Activated CD8-positive, alpha-beta T cell treated with anti-CD3 and anti-CD28 coated beads for 36 hours (primary cell): ENCODE measurements at places on chromosomes 6 and 20. TPM values are rescaled to one million over a fixed set of nuclear protein-coding genes. Genes with fewer than 3 reads are reported as not detected.

DNA sequence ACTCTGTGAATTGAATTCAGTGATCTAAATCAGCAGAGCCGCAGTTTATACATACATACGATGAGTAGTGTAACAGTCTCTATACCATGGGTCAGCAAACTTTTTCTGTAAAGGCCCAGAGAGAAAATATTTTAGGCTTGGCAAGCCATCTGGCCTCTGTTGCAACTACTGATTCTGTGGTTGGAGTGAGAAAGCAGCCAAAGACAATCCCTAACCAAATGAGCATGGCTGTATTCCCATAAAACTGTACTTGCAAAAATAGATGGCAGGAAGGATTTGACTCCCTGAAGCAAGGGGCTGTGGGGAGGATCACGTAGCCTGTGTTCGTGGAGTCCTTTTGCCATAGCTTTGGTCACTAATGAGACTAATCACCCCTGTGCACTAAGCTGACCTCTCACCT lies 17.9 kb upstream of the MOCS1 start:
- DNase-seq: no peak

- DNase-seq: peak; percentile 66
These were observed 17.6 kb upstream of the HLA-A start for GRCh38 chr6:29924731-29925130.

GRCh38 chr6:17033746-17034145 lies 68.1 kb upstream of the STMND1 start:
- no peak for DNase-seq

- no peak for DNase-seq
These were observed 126.9 kb downstream of the OR2B2 start for GRCh38 chr6:27785294-27785693.

DNA sequence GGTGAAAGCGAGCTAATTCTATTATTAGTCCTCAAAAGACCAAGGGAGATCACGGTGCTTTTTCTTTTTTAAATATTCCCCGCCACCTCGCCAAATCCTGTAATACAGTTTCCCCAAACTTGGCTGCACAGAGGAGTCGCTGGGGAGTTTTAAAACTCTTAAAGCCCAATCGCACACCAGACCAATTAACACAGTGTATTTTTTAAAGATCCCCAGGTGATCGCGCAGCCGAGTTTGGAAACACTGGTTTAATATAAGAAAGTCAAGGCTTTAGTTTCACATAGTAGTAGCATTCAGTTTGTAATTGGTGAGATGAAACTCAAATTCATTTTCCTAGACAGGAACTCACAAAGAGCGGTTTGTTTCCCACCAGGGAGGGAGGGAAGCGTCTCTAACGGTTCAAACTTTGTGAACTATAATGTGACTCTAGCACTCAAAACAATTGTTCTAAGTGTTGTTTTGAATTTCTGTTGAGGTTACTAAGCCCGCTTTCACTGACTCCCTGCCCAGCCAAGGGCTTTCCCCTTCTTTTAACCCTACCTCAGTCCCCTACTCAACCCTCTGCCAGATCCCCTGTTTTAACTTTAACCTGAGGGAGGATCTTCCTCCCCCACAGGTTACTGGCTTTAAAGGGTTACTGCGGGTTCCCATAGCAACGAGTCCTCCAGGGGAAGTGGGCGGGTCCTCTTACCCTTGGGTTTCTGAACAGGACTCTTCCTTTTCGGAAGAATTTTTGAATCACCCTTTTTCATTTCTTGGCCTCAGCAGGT lies 25.7 kb upstream of the BTBD3 start:
- DNase-seq: peak; percentile 65

DNA sequence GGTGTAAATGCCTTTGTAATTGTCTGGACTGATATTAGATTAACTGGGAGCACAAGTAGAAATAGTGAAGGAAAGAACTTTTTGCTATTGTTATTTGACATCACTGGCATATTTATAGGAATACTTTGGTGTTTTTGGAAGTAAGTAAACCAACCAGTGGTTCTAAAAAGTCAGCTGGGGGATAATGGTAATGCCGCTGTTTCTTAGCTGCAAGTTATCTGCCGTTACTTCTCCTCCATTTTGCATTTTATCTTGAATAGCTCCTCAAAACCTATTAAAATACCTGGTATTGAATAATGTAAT lies 3.8 kb downstream of the PTPN1 start:
- DNase-seq: no peak

DNA sequence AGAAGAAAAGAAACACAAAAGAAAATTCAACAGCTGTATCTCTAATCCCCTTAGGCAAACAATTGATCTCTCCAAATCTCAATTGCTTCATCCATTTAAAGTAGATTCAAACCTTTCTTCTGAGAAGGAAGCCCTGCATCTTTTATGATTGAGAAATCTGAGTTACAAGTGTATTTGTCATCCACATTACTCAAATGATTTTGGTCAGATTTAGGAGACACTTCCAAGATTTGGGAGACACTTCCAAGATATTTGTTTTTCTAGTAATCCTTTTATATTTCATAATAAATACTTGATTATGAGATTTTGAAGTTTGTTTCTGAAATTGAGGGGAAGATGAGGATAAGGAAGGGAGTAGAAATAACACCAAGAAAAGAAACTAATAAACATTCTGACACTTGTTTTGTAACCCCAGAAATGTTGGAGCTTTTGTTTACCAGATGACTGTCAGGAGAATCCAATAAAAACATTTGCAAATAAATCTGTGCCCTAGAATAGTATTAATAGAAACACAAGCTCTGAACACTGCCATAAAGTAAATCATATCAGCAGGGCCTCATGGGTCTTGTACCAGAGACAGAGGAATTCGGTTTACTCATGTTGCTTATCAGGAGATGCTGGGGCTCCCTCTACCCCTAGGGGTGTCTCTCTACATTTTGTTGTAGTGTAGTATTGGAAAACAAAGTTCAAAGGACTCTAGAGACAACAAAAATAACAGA lies 314.3 kb upstream of the NT5E start:
- no peak for DNase-seq

GRCh38 chr20:4605166-4605565 lies 116.5 kb upstream of the PRND start:
- no peak for DNase-seq

DNA sequence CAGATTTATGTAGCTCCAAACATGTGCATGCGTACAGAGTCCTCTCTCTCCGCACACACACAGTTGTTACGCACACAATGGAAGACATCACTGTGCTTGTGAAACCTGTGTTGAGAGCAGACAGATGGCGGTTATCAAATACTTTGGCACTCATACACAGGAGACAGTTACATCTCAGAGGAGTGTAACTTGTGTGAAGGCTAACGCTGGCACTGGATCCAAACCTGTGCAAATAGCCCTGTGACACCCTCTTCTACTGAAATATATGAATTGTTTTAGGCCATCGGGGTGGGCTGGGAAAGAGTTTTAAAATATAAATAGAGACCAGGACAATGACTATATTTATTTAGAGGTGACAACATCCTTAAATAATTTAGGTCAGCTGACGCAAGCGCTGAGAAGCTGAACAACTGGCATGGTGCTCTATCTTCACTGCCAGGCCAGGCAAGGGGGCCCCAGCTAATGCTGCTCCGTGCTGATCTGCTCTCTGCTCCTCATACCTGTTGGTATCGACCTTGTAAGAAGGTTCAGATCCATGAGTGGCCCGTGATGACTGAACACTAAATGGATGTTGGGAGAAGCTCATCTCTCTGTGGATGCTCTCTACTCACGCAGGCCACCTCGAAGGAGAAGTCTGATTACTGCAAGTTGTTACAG lies 69.4 kb downstream of the FOXC1 start:
- DNase-seq: no peak

DNA sequence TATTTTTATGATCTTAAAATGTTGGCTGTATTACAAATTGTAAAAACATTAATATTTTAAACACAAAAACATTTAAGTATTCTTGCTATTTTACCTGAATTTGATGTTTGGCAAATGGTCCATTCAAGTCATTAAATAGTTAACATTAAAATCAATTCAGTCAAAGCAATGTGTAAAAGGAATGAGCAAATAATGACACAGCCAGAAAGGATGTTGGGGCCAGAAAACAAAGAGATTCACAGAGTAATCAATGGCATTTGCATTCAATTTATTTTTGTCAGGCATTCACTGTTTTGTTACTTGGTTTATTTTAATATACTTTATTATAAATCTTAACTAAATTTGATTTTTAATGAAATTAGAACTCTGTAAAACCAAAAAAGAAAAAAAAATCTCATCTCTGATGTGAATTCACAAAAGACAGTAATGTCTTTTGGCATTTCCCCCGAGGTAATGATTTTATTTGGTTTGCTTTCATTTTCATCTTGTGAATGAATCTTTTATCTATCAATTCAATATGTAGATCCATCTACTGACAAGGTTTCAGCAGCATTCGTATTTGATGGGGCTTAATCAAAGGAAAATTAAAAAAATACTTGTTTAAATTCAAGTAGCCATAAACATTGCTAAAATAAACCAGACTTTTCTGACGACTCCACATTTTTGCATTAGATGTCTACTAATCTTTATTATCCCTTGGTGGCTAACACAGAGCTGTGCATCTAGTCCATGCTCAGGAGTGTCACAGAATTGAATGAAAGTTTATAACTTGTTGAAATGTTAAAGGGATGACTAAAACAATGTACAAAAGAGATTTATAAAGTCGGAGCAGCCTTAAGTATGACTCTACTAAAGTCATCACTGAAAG lies 866.7 kb upstream of the GJE1 start:
- DNase-seq: no peak

GRCh38 chr6:128327890-128328289 lies 192.5 kb downstream of the PTPRK start:
- DNase-seq: peak; percentile 46

- no peak for DNase-seq
These were observed 33.7 kb downstream of the SRSF3 start for GRCh38 chr6:36627801-36628246.

DNA sequence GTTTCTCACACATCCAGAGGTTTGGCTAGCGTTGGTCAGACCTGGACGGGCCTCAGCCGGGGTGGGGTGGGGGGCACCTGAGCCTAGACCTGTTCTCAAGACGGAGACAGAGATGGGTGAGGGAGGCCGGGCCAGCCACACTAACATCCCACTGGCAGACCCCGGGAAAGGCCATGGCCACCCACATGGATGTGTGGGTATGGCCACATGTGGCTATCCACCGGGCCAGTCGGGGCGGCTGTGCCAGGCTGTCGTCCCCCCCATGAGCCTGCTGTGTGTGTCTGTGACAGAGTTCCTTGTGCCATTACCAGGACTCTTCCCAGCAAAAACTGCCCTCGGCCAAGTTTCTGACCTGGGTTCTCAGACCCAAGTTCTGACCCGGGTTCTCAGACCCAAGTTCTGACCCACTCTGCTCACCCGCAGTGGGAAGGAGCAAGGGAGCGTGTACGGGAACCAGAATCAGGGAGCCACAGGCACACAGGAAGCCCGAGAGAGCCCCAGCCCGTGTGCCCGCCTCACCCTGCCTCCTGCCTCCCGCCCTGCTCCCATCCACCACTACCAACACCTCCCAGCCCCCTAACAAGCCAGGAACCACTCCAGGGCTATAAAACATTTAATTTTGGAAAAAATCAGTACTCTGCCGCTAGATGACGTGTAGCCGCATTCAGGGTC lies 255.5 kb downstream of the TAF4 start:
- DNase-seq: no peak

DNA sequence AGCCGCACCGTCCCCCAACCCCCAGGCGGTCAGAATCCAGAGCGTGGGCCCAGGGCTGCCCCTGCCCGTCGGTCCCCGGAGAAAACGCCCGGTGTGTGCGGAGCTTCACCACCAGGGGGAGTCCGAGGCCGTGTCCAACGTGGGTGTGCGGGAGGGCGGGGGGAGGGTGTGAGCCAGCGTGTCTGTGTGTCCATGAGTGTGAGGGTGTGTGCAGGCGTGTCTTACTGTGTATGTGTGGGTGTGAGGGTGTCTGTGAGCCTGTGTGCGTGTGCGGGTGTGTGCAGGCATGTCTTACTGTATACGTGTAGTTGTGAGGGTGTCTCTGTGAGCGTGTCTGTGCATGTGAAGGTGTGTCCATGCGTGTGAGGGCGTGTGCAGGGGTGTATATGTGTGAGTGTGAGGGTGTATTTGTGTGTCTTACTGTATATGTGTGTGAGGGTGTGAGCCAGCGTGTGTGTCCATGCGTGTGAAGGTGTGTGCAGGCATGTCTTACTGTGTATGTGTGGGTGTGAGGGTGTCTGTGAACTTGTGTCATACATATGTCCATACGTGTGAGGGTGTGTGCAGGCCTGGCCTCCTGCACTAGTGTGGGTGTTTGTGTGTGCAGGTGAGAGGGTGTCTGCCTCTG lies 24.6 kb upstream of the GATA5 start:
- DNase-seq: peak; percentile 85

- peak; percentile 88 for DNase-seq
These were observed 19.2 kb upstream of the FAM83C start for GRCh38 chr20:35311409-35311808.

DNA sequence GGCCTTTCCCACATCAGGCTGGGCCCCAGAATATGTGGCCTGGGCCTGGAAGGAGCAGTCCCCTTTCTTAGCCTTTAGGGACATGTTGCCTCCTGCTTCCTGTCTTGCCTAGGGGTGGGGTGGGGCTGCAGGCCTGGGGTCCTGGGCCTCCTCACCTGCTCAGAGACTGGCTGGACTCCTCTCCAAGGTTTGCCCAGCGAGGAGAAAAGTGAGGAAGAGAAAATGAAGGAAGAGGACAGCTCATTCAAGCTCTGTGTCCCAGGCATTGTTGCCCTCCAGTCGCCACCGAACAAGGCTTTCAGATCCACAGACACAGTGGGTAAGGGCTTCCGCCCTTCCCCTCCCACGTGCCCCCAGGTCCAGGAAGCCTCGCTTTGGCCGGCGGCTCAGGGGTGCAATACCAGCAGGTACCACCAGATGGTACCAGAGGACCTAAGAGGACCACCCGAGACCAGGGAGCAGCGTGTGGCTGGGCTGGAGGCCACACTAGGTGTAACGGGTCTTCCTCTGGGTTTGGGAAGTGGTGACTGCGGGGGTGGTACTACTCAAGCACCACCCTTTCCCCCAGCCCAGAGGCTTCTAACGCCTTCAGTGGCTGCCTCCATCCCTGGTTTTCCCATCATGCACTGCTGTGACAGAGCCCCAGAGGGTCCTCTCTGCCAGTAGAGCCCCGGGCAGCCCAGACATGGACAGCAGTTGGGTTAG lies 5.5 kb upstream of the BAK1 start:
- DNase-seq: peak; percentile 95

DNA sequence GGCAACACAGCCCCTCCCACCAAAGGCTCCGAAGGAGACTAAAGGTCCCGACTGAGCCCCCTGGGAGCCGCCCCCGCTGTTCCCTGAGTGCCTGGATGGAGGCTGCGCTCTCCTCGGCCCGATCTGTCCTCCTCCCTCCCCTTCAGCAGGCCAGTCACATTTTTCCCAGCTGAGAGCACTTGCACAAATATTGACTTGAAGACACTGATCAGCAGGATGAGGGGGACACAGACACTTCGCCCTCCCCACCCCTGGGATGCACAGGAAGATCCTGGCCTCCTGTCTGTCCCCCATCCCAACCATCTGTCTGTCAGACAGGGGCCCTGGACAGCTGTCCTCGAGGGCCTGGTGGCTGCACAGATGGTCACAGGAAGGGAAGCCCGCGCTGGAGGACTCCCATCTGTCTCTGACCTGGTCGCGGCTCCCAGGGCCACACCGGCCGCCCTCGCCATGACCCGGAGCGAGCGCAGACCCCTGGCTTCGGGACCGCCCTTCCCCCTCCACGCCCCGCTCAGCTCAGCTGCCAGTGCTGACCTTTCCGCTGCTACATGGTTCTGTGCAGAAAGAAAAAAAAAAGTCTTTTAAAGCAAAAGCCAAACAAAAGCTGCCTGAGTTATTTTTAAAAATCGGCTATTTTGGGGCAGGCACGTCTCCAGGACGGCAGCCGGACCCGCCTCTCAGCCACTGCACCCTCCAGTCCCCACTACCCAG lies 11.1 kb downstream of the LAMA5 start:
- no peak for DNase-seq

The FAM83C gene
- total RNA-seq: not detected

The HTR1B gene
- total RNA-seq: not detected

The SYNDIG1 gene
- not detected for total RNA-seq

The SRSF12 gene
- 1.1 TPM for total RNA-seq

The SLC16A10 gene
- 12.2 TPM for total RNA-seq

The ARID1B gene
- 38.9 TPM for total RNA-seq
